IMR-90 (cell line): ENCODE measurements at places on chromosomes 16 and 17.

DNA sequence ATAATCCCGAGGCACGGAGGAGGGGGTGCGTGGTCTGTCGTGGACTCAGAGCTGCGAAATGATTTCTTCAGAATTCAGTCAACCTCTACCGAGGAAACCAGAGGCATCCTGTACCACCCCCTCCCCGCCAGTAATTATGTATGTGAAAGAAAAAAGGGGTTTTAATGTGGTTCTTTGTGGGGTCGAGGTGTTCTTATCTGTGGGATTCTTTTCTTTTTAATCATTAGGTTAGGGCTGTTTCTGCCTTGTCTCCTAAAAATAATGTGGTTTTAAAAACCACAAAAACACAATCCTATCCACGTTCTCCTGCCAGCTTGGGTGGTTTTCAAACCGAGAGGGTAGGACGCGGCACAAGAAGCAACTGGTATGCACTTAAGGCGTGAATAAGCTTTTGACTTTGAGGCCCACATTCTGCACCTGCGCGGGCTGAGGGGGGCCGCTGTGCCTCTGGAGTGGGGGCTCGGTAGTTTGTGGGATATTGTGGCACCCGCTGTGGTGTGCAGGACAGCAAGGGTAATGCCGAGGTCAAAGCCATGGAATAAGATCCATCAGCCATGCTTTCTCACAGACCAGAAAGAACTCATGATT is 1.0 kb downstream of the SLC47A1 start:
- DNase-seq = no peak

DNA sequence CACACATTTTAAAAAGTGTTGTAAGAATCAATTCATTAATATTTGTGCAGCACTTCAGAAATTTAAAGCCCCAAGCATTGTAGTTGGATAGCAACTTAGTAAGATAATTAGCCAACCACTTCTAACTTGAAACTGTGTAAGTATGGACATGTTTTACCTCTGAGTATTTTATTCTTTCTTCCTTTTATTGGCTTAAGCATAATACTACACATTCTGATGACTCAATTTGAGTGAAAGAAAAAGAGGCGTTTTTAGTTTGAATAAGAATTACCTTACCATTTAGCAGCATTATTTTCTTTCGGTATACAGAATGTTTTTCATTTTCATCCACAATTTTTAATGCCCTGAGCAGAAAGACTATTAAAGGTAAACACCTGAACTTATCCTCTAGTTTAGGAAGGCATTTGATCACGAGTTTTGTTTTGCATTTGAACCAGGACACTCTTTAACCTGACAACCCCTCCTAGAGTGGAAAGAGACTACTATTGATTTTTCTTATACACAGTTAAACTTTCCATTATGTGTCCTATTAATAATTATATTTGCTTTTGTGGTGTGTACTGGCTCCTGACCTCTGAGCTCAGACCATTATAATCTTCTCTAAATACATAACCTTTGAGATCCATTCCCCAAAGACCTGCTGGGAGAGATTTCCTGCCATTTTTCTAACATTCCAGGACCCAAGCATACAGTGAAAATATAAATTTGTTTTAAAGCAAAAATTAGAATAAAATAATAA is 9.2 kb downstream of the NACA2 start:
- DNase-seq = peak; percentile 2

DNA sequence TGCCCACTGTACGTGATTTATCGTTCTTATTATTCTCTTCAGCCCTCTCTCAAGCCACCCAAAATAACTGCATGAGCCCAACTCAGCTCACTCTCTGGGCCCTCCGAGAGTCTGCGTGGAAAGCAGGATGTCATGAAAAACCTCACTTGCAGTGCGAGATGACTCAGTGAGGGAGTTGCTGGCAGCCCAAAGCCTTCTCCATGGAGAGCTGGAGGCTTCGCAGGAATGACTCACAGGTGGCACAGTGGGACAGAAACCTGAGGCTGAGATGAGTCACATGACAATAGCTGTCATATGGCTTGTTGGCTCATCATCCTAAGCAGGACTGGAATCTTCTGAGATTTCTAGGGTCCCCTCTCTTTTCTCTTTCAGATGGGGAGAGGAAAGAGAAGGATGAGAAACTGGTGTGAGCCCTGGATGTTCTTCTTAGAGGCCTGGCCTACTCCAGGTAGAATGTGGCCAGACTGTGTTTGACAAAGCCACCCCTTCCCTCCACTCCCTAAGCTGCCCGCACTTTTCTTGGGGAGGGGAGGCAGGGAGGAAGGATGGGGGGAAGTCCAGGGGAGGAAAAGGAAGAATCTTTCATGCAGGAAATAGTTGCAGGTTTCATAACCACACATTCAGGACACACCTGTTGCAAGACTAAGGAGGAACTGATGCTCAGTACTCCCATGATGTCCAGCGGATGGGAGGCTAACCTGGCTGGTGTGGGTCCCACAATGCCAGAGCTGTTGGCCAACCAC is 160.6 kb upstream of the RPL38 start:
- DNase-seq = peak; percentile 33

DNA sequence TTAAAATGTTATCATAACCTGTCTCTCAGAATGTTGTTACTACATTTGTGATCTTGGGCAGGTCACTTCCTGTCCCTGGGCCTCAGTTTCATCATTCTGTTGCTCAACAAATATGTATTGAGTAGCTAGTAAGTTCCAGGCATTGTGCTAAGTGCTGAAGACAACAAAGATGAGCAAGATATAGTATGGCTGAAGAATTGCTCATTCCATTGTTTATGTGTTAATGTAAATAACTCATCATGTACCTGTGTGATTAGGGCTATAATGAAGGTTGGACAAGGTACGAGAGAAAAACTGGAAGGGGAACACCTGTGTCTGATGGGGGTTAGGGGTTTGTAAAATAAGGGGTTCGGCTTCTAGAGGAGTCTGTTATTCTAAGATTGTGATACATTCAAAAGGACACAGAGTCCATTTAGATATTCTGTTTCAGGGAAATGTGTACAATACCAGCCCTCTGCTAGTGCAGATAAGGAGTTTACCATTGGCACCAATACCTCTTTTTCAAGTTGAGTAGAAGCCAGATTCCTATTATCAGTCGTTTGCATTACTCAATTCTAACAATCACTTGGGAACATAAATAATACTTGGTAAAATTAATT is 20.0 kb downstream of the TUBG1 start:
- no peak for DNase-seq

DNA sequence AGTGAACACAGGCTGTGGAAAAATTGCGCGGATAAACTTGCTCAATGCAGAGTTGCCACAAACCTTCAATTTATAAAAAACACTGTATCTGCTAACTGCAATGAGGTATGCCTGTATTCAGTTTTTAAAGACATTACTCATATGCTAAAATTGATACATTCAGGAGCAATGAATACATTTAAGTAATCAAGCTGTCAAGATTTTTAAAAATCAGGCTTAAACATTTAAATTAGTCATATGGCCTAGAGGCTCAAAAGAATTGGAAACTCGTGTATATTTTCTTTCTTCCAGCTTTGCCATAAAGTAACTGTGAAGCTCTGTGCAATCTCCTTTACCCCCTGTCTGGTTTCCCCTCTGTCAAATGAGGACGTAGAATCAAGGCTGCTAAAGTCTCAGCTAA is 4.1 kb downstream of the SYNRG start:
- DNase-seq = peak; percentile 37

- peak; percentile 60 for DNase-seq
Measured at GRCh38 chr17:58112970-58113631, 29.9 kb downstream of the DYNLL2 start.

DNA sequence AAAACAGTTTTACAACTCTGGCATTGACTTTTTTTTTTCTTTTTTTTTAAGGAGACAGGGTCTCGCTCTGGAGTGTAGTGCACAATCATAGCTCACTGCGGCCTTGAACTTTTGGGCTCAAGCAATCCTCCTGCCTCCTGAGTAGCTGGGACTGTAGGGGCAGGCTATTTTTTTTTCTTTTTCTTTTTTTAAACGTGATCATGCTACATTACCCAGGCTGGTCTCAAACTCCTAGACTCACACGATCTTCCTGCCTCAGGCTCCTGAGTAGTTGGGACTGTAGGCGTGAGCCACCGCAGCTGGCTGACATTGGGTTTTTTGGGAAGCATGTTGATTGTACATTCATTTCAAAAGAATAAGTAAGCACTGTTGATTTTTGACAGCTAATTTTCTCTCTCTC is 32.1 kb downstream of the TNRC6A start:
- no peak for DNase-seq

DNA sequence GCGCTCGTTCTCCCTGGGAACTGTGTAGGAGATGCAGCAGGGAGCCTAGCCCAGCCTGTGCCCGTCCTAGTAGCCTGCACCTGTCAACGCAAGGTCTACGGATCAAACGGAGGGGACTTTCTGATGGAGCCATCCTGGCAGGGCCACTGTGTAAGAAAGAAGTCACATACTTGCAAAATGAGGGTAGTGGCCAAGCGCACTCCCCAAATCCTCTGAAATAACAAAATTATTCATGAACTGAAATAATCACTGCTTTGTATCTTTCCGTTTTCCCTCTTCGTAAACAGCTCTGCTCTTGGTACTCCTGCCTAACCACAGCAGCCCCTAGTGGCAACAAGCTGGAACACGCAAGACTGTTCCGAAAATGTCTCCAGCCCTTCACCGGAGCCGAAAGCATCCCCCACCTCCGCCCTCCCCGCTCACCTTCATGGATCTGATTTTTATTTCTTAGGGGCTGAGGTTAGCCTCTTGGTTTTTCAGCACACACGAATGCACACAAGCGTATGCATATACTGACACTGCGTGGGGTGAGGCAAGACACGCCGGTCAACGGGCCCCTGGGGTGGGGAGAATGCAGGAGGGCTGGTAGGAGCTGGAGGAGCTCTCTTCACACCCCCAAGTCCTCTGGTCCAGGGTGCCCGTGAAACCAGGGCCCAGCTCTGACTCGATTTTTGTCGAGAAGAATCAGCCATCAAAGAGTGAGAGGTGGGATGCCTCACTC is 100.8 kb downstream of the ABCC12 start:
- peak; percentile 71 for DNase-seq

DNA sequence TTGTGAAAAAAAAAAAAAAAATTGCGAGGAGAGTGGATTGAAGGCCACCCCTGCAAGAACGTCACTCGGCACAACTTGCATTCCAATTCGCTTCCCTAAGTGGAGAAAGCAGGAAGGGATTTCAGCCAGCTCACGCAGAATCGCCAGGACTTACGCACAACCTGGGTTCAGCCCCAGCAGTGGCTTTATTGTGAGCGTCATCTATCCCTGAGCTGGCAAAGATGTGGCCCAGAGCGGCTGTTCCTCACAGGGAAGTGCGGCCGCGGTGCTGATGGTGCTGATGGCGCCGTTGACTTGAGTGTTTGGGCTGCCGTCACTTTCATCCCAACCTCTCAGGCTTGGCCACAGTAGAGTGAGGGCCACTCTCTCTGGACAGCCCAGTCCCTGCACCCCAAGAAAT is 197.6 kb downstream of the NTN1 start:
- no peak for DNase-seq

GRCh38 chr17:30376621-30377452 is 1.9 kb upstream of the CPD start:
- peak; percentile 87 for DNase-seq

GRCh38 chr17:69928611-69929010 is 146.4 kb upstream of the KCNJ16 start:
- DNase-seq = no peak

GRCh38 chr16:9780831-9781230 is 401.4 kb downstream of the GRIN2A start:
- DNase-seq = no peak

DNA sequence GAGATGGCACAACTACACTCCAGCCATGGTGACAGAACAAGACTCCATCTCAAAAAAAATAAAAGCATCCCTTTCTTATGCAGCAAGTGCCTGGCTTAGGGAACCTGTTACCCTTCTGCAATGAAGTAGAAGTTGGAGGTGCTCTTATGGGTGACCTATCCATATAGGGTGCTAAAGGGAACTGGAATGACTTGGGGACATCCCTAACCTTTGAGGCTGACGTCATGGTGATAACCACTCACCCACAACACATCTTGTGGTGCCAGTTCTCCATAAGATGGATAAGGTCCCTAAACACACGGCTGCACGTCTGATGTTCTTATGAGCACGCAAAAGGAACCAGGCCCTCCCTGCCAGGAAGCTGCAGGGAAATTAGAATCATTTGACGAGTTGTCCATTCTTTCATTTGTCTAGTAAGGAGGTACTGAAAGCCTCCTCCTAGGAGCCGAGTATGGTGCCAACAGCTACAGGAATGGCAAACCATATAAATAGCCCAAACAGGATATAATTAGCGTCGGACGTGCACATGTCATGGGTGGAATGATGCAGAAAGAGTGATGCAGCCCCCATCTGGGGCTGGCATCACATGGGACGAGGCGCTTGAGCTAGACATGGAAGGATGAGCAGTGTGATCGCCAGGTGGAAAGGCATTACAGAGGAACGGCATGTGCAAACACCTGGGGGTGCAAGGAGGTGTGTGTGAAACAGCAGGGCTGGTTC is 52.5 kb downstream of the ARHGAP27 start:
- no peak for DNase-seq

DNA sequence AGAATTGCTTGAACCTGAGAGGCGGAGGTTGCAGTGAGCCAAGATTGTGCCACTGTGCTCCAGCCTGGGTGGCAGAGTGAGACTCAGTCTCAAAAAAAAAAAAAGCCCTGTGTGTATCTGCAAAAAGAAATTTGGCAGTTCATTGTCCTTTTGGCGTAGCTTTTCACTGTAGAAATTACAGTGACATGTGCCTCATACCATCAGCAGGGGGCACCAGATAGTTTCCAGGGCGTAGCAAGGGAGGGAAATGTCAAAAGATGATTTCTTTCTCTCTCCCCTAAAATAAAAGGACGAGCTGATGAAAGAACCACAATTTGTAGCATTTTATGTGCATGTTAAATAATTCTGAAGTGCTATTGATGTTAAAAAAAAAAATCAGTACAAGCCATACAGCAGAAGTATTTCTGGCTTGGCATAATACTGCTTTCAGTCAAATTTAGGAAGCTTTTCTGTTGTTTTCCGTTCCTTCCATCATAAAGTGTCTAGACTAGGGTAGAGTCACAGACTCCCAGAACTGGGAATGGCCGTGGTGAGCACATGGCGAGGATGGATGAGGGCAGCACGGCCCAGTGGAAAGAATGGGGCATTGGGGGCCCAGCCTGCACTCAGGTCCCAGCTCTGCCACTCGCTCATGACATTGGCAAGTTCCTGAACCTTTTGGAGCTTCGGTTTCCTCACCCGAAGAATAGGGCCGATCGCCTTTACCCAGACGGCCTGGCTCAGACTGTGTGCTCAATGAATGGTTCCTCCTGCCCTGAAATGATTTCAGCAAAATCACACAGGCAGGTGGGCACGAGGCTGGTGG is 59.8 kb upstream of the RPH3AL start:
- peak; percentile 64 for DNase-seq

GRCh38 chr16:87936375-87937230 is at the start of gene CA5A:
Gene CA5A, minus strand, starts transcription at chr16:87936529. Its CDS starts 79 bp downstream, at chr16:87936450.
- DNase-seq = no peak

DNA sequence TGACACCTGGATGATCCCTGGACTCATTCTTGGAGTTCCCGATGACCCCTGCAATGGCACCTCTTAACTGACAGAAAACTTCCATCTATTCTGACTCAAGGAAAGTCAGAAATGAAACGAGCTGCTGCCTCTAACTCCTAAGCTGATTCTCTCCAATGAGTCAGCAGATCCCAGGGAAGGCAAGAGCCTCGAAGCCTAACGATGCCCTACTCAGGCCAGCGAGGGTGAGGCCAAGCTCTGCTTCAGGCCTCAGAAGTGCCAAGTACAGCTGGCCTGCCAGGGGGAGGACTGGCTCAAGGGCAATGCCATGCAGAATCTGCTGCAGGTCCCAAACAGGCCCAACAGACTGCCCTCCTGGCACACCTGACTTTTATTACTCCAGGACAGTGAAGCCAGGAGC is 36.3 kb downstream of the PLXDC1 start:
- peak; percentile 62 for DNase-seq

- no peak for DNase-seq
Measured at GRCh38 chr16:89506113-89506504, 2.1 kb upstream of the SPG7 start.

- no peak for DNase-seq
Measured at GRCh38 chr16:67429053-67429798, 1.7 kb upstream of the HSD11B2 start.
